ENCODE measurements at places on chromosomes 7 and 10.
A peak's percentile ranks its signal among the peaks of the same experiment; 100 is the strongest.

GRCh38 chr7:131538071-131538812, 18.2 kb downstream of the PODXL start:
- no peak for DNase-seq

DNA sequence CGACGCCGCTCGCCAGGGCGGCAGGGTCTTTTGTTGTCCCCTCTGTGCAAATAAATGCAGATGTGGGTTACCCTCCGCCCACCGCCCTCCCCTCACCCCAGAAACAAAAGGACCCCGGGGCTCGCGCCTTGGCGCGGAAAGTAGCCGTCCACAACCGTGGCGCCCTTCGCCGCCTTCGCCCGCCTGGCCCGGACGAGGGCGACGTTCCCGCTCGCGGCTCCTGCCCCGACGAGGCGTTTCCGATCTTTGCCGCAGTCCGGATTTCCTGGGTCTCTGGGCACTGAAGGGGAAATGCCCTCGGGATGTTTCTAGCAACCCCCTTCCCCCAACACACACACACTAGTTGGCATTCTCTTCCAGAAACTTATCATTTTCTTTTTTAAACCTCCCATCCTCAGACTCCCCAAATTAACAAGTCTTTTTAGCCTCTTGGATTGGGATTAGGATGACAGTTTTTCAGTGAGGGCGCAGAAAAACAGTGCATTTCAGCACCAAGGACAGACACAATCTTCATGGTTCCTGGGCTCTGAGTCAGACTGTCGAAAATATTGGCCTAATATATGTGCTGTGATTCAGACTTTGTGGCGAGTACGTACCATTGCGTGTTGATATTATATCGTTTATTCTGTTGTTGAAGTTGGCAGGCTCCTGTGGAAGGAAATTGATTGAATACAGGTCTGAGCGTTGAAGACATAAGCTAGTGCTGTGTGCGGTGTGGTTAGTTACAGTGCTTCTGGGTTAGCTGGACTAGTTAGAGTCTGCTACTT, 771 bp downstream of the PHYHIPL start:
- no peak for DNase-seq

DNA sequence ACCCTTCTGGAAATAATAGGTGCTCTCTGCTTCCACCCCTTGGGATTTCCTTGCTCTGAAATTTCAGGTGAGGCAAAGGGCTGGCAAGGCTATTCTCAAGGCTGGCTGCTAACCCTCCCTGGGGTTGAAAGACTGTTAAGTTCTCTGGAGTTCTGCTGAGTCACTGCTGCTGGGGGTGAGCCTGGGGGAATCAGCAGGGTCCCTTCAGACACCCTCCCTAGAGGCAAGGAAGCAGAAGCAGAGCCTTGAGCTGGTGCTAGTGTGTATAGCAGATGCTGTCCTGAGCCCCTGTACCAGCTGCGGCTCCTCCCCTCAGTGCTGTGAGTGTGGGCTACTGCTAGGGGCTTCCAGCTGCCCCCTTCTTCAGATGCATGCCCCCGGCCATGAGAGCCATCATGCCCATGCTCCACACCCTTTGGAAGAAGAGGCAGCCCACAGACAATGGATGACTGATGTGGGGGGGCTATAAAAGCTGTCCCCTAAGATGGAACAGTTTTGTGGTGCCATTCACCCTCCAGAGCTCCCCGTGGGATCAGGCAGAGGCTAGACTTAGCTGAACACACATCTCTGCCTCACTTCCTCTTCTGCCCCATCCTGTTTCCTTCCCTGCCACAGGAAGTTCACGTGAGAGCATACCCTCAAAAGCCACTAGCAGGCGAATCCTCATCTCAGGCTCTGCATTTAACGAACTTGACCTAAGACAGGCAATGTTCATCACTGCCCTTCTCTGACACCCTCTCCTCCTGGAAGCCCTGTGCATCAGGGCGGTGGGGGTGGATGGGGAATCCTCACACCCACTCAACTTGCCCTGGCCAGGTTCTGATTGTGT, 91.8 kb downstream of the SH3PXD2A start:
- no peak for DNase-seq

- no peak for DNase-seq
Measured at GRCh38 chr7:33500703-33501701, 371.6 kb downstream of the BBS9 start.

GRCh38 chr7:27767374-27767773, 27.4 kb downstream of the TAX1BP1 start:
- DNase-seq: no peak

- no peak for DNase-seq
Measured at GRCh38 chr7:116776610-116777289, 85.6 kb upstream of the CAPZA2 start.

DNA sequence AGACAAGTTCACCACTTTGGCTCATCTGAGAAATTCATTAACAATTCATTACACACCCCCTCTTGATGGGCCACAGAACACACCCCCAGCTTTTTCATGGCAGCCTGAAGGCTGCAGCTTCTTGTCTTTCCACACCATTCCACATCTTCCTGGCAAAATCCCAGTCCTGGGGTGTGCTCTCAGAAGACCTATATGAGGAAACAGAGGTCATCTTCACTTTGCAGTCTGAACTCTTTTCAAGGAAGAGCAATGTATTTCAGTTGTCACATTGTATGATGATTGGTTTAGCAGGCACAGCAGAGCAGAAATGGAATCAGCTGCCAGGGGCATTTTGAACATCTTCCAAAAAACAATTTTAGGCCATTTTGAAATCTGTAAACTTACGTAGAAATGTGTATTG, 7.8 kb upstream of the LRRC27 start:
- DNase-seq: no peak

DNA sequence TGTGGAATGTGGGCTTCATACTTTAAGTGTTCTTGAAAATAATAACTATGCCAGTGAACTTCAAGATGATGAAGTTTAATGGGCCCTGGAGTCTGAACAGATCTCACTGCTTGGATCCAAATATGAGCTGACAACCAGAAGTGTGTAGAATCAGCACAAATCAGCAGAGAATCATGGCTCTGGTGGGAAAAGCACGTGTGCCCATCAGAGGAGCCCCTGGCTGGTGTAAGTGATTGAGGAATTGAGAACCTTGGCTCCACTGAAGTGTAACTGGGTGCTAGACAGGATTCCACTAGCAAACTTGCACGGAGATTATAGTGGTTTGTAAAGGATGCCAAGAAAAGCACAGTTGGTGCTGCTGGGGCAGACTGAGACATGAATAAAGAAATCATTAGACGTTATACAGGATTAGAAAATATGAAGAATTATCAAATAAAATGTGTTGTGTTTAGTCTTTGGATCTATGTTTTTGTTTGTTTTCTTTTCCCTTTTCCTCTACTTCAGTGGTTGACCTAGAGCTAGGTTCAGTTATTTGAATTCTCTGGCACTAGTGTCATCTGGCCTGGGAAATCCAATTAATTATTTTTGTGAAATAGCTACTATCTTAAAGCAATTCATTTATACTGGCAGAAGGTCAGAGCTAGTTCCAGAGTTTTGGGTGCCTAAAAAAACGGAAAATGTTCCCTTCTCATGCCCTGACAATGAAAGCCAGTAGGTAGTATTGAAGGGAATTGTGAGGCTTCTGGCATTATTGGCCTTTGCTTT, 175.7 kb upstream of the MEOX2 start:
- no peak for DNase-seq

- DNase-seq: no peak
Measured at GRCh38 chr7:3201306-3201705, 99.7 kb upstream of the SDK1 start.

DNA sequence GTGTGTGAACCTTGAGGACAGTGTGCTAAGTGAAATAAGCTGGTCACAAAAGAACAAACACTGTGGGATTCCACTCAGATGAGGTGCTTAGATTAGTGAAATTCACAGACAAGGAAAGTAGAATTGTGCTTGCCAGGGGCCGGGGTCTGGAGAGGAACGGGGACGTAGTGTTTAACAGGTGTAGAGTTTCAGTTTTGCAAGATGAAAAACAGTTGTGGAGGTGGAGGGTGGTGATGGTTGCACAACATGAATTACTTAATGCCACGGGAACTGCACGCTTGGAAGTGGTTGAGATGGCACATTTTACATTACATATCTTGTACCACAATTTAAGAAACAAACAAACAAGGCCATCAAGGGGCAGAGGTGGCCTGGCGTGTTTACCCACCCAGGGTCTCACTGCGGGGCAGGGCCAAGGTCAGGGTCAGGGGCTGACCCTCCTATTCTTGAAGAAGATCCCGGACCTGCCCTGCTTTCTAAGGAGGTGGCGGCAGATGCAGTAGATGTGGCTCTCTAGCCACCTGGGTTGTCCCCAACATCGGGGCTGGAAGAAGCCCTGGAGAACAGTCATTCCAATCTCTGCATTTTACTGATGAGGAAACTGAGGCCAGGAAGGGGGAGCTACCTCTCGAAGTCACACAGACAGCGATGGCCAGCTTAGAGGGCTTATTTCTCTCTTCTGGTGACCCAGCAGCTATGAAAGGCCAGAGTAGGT, 91.5 kb upstream of the LRRC4 start:
- no peak for DNase-seq

- no peak for DNase-seq
Measured at GRCh38 chr10:28686835-28687682, 9.7 kb downstream of the BAMBI start.

DNA sequence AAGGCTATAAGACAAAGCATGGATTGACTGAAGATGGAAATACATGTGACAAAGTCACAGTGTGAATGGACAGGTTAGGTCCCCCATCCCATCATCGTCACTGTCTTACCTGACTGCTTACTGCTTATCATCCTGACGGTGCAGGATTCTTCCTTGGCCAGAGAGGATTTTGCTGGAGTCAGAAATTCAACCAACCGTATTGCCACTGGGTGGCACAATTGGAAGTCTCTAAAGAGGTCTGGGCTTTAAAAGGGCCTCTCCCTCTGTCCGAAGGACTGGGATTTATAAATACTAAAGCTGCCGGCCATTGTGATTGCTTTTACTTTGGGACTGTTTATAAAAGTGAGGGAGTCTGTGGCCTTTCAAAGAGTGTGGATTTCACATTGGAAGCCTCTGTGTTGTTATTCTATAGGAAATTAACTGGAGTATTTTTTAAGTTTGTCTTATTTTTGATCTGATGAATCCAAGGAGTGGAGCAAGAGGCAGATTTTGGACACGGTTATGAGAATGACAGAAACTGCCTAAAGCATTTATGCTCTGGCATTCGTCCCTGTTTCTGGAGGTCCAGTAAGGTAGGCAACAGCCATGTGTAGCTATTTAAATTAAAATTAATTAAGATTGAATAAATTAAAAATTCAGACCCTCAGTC, 113.3 kb upstream of the CREB5 start:
- no peak for DNase-seq

DNA sequence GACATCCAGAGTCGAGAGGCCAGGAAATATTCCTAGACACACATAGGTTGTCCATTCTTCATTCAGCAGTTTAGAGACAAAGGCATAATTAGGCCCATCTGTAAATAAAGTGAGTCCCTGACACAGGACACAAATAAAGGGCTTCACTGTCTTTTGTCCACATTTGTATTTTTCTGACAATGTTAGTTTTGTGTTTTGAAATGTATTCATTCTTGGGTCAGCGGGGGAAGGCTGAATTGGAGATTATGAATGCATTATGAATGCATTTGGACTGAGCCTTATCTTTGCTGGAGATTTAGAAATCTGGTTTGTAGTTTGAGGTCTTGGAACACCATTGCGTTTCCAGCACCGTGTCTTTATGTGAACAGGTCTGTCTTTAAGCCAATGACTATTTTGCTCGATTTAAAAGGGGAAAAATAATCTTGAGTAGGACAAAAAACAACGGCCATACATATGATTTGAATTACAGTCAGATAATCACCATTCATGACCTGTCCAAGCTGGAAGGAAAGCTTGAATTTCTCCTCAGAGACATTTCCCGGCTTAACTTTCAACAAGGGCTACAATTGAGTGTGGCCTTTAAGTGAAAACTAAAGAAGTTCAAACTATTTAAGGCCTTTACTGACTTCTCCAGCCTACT, 334.8 kb downstream of the WDR11 start:
- no peak for DNase-seq

- DNase-seq: no peak
Measured at GRCh38 chr10:47406870-47407691, 23.0 kb upstream of the ZNF488 start.

DNA sequence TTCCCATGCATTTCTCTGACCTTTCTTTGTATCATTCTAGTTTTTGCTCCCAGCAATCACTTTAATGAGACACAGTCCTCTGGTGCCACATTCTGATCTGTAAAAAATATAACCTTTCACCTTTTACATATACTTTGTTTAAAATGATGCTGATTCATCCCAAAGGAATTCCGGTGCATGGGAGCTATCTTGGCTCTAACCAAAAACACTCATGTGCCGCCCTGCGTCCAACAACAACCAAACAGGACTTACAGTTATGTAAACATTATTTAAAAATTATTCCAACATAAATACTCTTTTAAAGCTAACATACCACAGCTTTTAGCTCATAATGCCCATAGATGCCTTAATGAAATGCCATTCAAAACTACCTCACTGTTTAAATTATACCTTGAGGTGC, 7.7 kb upstream of the OPALIN start:
- DNase-seq: no peak

- peak; percentile 34 for DNase-seq
Measured at GRCh38 chr10:96720422-96721206, at the start of gene PIK3AP1. PIK3AP1 (minus strand) TSS chr10:96720514; CDS start chr10:96720394, 120 bp downstream.

- DNase-seq: no peak
Measured at GRCh38 chr7:157416011-157416410, 79.2 kb downstream of the DNAJB6 start.

DNA sequence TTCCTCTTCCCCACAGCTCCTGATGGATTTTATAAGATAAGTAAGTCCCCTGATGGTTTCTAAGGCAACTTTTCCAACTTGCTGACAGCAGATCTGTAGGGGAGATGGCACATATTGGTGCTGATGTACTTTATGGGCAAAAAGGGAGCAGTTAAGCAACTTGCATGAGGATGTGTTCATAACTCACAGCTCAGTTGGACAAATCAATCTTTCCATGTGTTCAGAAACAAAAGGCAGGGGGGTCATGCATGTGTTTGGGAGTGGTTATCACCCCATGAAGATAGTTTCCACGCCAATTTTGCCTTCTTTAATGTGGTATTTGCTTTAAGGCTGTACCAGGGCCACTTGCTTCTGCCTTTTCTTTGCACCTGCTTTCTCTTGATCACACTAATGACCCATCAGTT, 6.1 kb downstream of the RBM20 start:
- DNase-seq: no peak

DNA sequence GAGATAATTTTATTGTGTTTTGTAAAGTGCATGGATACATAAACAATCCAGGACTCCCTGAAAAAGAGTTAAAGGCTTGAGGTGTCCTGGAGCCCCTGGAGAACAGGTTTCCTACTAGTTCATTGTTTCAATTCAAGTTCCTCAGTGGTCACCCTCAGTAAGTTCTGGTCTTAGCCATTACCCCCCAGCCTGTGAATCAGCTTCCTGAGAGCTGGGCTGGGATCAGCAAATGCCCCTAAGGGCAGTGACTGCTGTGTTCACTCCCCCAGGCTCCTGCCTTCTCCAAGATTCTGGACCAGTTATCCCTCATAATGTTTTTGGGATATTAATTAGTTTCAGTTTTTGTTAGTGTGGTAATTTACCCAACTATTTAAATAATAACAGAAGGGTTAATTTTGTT, 151.6 kb upstream of the PRSS58 start:
- DNase-seq: no peak
